ENCODE measurements at places on chromosomes 4 and X.

GRCh38 chr4:184099000-184099399 is 118.7 kb downstream of the ENPP6 start:
- no peak for DNase-seq

- DNase-seq, result peak; percentile 90
Observed at GRCh38 chr4:125719987-125720386, 405.2 kb downstream of the FAT4 start.

DNA sequence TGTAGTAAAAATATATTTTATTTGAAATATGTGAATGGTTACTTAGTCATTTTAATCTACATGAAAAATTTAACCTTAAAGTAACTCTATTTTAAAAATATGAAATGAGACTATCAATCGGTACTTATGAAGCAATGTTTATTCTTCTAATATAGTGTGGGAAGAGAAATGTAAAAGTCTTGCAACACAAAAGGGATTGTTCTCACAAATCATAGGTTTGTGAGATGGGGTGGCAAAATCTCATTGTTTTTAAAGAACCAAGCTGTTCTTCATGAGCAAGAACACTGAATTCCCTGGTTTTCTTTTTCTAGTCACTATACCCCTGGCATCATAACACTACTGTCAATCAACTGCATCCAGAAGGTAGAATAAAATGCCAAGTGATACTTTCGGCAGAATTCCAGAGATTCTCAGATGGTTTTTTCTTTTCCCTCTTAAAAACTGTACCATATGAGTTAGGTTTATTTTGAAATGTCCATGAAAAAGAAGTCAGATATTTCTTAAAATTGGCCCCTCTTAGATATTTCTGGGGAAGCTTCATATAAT is 52.2 kb downstream of the SNCA start:
- no peak for DNase-seq

DNA sequence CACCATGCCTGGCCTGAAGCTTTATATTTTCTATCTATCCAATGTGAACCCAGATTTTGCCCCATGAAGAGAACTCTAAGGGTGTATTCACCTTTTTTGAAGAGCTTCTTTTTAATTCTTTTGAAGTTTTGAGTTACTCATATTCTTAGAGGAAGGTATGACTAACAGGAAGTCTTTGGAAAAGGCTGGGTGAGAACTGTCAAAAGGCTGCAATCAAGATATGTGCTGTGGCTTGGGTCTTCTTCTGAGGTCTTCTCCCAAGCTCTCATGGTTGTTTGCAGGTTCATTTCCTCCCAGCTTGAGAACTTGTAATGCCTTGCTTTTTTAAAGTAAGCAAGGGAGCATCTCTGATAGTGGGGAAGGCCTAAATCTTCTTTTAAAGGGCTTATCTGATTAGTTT is 3.1 kb upstream of the C4orf17 start:
- peak; percentile 47 for DNase-seq

DNA sequence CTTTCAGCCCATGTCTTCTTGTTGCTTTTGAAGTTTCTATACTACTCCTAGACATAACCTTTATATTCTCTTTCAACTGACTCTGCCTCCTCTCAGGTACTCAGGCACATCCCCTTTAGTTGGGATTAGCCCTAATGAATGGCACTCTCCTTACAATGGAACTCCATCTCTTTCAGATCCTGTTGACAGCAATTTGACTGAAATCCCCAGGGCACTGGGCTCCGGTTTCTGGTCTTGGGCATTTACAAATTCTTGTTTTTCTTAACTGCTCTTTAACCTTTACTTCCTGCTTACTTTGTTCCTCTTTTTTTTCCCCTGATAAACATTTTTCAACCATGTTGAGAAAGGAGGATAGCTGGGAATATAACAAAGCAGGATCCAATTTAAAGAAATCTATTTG is 68.9 kb downstream of the ENOX2 start:
- no peak for DNase-seq

DNA sequence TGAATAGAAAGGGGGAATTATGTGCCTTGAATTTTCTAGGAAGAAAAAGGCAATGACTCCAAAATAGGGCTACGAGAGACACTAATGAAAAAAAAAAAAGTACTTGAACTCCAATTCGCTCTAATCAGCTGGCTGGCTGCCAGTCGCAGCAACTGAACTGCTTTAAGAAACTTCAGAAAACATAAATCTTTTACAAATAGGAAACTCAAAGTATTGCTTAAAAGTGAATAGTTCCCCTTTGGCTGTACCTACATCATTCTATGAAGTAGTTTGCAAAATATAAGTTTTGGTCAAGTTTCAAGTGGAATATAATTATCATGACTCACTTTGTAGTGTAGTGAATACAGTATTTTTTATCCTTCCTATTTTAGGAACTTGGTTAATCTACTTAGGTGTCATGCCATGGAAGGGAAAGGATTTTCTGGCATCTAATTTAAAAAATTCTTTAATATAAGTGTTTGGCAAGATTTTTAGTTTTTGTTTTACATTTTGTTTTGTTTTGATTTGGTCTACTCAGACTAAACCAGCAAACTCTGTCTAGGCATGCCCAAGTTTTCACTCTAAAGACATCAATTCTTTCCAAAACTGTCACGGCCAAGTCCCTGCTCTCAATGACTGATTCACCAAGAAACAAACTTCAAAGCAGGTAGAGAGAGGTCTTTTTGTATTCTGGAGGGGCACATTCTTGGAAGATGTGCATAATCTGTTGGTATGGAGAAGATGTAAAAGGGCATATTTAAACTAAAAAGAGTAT is 382.4 kb upstream of the GALNT7 start:
- DNase-seq, result no peak

- DNase-seq, result no peak
Observed at GRCh38 chrX:15853586-15854079, 980 bp downstream of the AP1S2 start.

DNA sequence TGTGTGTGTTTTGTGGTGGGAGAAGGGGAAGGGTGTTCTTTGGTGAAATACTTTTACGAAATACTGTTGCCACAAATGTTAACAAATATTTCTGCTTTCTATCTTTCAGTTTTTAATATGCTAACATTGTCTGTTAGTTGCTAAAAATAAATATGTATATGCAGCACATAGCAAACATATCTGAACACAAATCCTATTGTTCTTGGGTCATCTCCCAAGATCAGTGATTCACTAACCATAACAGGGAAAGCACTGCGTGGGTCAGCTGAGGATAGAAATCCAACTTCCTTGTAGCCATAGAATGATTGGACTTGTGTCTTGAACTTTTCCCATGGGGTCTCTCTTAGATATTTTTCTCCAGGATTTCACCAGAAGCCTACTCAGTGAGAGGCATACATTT is 250.3 kb upstream of the FAM47A start:
- peak; percentile 1 for DNase-seq

DNA sequence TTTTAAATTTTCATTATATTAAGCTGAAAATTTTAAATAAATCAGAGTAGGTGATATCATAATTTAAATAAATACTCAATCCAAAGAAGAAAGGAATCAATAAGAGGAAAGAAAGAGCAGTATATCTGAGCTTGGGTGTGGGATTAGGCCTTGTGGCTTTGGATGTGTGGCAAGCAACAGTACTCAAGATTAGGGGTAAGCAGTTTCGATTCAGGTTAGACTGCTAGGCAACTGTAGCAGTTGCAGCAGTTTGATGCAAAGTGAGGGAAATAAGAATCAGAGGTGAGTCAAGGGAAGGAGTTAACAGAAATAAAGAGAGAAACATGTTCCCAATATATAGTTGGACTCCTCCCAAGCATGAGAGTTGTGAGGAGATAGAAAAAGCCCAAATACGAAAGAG is 599.6 kb upstream of the KLHL4 start:
- no peak for DNase-seq

GRCh38 chr4:55819634-55820033 is at the start of gene EXOC1L:
Gene EXOC1L, plus strand, starts transcription at chr4:55819790. Its CDS starts 237 bp downstream, at chr4:55820027.
- no peak for DNase-seq

DNA sequence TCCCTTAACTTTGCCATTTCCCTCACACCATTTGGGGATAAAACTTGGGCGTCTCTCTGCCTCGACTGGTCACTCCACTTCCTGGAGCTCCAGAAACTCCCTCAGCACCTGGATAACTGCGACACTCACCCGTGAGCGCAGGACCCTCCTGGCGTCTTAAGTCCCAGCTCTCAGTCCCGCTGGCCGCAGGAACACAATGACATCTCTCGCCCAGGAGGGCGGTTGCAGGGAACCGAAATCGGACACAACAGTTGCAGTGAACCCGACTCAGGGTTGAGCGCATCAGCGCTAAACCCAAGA is 370.9 kb upstream of the SMIM31 start:
- DNase-seq, result no peak

GRCh38 chrX:118569676-118570075 is 74.1 kb downstream of the DOCK11 start:
- DNase-seq, result no peak

- DNase-seq, result no peak
Observed at GRCh38 chr4:94605241-94605805, 152.4 kb upstream of the BMPR1B start.

GRCh38 chr4:184147858-184148737 is 69.6 kb downstream of the ENPP6 start:
- DNase-seq, result no peak

DNA sequence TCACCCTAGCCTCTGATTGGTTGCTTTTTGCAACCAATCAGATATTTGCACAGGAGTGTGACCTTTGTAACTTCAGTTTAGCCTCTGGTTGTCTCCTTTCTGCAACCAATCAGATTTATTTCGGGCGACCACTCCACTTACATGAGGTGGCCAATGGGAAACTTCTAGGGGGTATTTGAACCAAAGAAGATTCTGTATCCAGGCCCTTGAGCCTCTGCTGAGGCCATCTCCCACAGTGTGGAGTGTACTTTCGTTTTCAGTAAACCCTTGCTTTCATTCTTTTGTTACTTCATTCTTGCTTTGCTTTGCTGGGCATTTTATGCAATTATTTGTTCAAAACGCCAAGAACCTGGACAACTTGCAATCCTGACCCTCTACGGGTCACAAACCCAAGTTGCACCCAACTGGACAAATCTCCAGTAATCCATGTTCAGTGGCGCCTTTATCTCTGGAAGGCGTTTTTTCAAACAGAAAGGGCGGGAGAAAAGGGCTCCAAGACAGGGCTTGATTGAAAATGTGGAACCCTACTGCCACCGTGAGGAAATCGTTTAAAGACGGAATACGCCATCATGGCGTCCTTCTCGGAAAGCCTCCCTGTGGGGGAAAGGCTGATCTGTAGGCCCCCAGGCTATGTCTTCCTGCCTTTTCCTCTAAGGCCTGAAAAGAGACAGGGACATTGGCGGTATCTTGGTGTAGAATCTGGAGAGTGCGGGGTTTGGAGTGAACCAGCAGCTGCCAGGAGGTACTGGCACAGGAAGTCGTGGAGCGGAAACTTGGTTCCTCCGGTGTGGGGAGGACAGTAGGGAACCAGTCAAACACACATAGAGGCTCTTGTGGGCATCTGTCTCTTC is 184.6 kb downstream of the OR13H1 start:
- DNase-seq, result no peak

- DNase-seq, result peak; percentile 36
Observed at GRCh38 chr4:20684852-20685763, 15.2 kb upstream of the PACRGL start.

DNA sequence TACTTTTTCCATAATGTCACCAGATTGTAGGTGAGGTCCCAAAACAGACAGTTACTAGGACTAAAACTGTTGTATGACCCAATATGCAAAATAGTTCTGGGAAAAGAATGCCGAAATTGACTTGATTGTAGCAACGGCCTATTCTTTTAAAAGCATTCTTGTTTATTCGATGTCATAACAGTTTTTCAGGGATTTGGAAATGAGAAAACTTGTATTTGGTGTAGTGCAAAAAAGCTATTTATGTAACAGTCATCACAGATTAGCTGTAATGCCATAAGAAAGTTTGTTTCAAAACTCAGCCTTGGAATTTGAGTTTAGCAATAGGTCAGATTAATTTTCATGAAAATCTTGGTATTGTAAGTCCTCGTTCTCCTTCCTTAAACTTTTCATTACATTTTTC is 69.2 kb upstream of the DIAPH2 start:
- no peak for DNase-seq

GRCh38 chrX:138886769-138887168 is 175.3 kb upstream of the FGF13 start:
- peak; percentile 70 for DNase-seq

DNA sequence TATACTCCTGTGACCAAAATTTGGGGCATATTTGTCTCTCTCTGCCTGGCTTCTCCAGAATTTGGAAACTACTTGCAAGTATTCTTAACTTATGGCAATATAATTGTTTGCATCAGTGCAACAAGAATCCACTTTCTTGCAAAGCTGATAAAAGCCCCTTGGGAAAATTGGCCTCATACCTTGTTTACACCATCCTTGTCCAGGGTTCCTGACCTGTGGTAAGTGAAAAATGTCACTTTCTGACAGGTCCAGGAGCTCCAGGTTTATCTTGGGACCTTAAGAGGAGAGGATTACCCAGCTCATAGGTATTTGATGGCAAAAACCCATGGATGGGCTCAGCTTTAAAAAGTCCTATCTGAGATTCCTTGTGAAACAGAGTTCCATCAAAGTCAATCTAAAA is 29.3 kb upstream of the CXCL13 start:
- DNase-seq, result no peak

GRCh38 chr4:83830138-83830888 is 294.4 kb downstream of the GPAT3 start:
- DNase-seq, result no peak

DNA sequence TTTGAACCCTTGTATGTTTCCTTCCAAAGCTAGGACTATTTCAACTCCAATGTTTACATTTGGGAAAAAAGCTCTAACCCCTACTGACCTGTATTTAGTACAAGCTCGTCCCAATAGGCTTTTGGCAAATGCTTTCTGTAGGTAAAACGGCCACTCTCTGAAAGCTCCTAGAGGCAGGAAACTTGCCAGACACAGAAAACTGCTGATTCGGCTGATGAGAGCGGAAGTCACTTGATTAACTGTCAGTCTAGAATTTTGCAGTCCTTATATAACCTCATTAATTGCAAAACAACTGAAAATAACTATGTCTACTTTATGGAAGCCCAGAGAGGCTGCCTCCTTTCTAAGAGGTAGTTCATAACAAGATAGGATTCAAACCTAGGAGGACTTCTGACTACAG is 108.1 kb downstream of the TSPAN7 start:
- DNase-seq, result no peak

- DNase-seq, result peak; percentile 85
Observed at GRCh38 chrX:38538134-38538533, 23.2 kb upstream of the TSPAN7 start.

DNA sequence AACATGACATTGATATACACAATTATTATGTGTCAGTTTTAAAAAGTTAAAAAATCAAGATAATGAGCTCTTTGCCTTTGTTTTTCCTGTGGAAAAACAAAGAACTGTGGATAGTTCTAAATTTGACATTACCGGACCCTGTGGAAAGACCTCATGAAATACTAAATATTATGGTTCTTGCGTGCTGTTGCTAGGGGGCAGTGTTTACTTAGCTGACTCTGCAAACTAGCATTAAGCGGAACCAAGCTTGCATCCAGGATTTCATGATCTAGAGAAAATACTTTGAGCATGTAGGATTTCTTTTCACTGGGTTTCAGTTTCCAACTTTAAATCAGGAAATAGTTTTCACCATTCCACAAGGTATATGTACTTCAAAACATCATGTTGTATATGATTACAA is 33.6 kb downstream of the CLCN4 start:
- DNase-seq, result peak; percentile 73

DNA sequence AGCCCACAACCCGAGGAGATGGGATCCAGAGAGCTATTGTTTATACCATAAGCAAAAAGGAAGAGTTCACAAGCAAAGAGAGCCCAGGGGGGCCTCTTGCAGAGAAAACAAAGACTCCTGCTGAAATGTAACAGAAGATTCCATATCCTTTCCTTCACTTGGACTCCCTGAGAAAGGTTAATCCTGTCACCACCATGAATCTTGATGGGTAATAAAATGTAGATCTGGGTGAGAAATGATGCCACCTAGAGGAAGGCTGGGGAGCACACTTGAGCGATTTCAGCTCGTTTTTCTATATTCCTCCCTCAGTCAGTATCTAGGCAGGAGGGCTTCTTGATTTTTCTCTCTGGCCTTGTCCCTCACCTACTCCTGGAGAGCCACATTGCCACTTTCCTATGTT is 10.2 kb upstream of the KCNE5 start:
- DNase-seq, result peak; percentile 30

All from renal cortical epithelial cell (primary cell).